ENCODE measurements at places on chromosomes 12 and 14.

GRCh38 chr12:119770146-119770545, 102.2 kb downstream of the PRKAB1 start:
- no peaks in the 10 kb centered on the region for H3K27me3 ChIP-seq
- H3K36me3 ChIP-seq, result no peaks in the 10 kb centered on the region
- no peak for DNase-seq

- no peaks in the 10 kb centered on the region for H3K36me3 ChIP-seq
- H3K27ac ChIP-seq, result no peak overlapping the region
- H3K27me3 ChIP-seq, result no peaks in the 10 kb centered on the region
- H3K4me1 ChIP-seq, result peaks cover 14% of the 10 kb centered on the region
Measured at GRCh38 chr14:56587701-56588100, 8.1 kb downstream of the TMEM260 start.

- no peak overlapping the region for H3K4me3 ChIP-seq
- no peak for DNase-seq
- no peak overlapping the region for H3K27ac ChIP-seq
- H3K36me3 ChIP-seq, result no peaks in the 10 kb centered on the region
Measured at GRCh38 chr12:32016680-32017482, 57.7 kb downstream of the RESF1 start.

- no peaks in the 10 kb centered on the region for H3K27me3 ChIP-seq
- H3K4me3 ChIP-seq, result no peak overlapping the region
- H3K27ac ChIP-seq, result no peak overlapping the region
- H3K36me3 ChIP-seq, result no peaks in the 10 kb centered on the region
- no peak for DNase-seq
Measured at GRCh38 chr14:27890259-27890658, 876.3 kb upstream of the FOXG1 start.

GRCh38 chr14:64966976-64967375, 5.2 kb downstream of the RAB15 start:
- H3K27me3 ChIP-seq, result no peaks in the 10 kb centered on the region
- peaks cover 17% of the 10 kb centered on the region for H3K4me1 ChIP-seq
- H3K27ac ChIP-seq, result no peak overlapping the region
- H3K4me3 ChIP-seq, result no peak overlapping the region
- no peak for DNase-seq

DNA sequence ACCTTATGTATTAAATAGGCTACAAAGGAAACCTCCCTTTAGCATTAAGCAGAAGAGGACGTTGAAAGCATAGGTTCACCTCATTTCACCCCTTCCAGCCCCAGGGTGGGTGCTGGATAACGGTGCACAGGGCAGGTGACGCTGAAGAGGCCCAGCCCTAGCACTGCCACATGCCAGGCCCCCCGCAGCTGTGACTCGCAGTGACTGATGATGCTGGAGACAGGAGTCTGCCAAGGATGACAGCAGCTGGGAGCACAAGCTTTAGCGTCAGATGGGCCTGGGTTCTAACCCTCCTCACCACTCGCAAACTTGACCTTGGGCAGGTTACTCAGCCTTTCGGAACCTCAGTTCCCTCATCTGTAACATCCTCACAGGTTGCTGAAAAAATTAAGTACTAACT, 76.7 kb downstream of the TBK1 start:
- no peaks in the 10 kb centered on the region for H3K4me1 ChIP-seq
- no peak overlapping the region for H3K4me3 ChIP-seq
- H3K27ac ChIP-seq, result no peak overlapping the region
- no peak for DNase-seq
- no peaks in the 10 kb centered on the region for H3K36me3 ChIP-seq

- no peaks in the 10 kb centered on the region for H3K27me3 ChIP-seq
- no peaks in the 10 kb centered on the region for H3K36me3 ChIP-seq
- no peak overlapping the region for H3K27ac ChIP-seq
- H3K4me3 ChIP-seq, result no peak overlapping the region
- DNase-seq, result no peak
- no peaks in the 10 kb centered on the region for H3K4me1 ChIP-seq
Measured at GRCh38 chr12:6839482-6840201, 1.1 kb upstream of the GNB3 start.

DNA sequence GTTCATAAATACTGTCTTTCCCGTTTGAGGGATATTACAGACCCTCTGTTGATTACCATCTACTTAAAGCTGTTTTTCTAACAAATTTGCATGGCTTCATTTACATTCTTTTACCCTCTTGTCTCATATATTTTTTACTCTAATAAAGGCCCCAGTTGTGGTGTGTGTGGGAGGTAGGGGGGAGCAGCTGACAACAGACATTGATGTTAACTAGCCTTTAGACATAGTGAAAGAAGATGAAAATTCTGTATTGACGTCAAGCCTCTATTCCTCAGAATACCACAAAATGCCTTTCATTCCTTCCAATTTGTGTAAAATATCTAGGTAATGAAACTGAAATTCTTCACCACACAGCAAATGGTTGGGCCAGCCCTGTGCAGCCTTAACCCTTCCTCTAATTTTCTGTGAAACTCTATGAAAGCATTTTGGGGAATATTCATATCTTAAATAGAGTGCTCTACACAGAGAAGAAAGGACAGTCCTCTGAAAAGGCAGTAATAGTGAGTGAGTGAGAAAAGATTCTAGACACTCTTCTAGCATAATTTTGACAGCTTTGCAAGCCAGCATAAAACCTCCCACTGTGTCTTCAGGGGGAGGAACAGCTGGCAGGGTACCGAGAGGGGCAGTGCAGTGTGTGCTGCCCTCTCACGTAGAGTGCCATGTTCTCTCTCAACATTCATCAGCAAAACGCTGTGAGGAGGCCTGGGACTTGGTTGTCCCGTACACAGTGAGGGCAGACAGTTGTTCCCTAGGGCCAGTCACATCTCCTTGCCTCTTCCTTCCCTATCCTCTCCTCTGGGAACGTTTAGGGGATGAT, 20.1 kb upstream of the CERS5 start:
- DNase-seq, result no peak
- H3K36me3 ChIP-seq, result no peaks in the 10 kb centered on the region
- H3K4me3 ChIP-seq, result no peak overlapping the region
- H3K27me3 ChIP-seq, result no peaks in the 10 kb centered on the region
- peaks cover 66% of the 10 kb centered on the region for H3K4me1 ChIP-seq

DNA sequence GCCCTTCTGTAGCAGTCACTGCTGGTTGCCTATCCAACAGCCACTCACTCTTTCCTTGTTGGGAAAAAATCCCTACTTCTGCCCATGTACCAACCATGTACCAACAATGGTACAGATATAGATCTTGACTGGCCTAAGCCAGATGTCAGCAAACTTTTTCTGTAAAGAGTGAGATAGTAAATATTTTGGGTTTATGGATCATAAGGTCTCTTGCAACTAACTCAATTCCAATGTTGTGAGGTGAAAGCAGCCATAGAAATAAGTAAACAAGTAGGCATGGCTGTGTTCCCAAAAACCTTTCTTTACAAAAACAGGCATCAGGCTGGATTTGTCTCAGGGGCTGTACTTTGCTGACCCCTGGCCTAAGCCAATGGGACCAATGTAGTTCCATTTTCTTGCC, 73.5 kb downstream of the ARMH4 start:
- H3K4me3 ChIP-seq, result no peak overlapping the region
- no peak for DNase-seq
- no peaks in the 10 kb centered on the region for H3K27me3 ChIP-seq

GRCh38 chr12:123444092-123445026, 7.9 kb upstream of the RILPL2 start:
- peaks cover 20% of the 10 kb centered on the region for H3K4me1 ChIP-seq
- no peaks in the 10 kb centered on the region for H3K27me3 ChIP-seq
- H3K27ac ChIP-seq, result peak overlapping the region; percentile 72
- no peak overlapping the region for H3K4me3 ChIP-seq
- no peaks in the 10 kb centered on the region for H3K36me3 ChIP-seq

DNA sequence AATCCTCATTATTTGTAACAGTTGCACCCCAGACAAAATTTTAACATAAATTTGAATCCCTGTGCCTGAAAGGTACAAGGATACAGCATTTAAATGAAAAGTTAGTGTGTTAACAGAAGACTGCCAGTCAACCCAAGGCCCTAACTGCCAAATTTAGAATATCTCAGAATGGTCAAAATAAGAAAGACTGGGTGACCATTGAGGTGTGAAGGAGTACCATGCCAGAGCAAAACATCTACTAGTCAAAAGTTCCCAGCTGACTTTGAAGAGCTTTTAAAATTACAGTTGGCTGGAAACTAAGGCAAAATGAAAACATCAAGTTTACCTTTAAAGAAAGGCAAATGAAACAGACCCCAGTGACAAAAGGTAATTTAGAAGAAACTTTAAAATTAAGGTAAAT, 18.4 kb downstream of the SAV1 start:
- no peak for DNase-seq
- H3K27me3 ChIP-seq, result no peaks in the 10 kb centered on the region
- H3K4me3 ChIP-seq, result no peak overlapping the region
- no peak overlapping the region for H3K27ac ChIP-seq

Data from vagina (tissue), 2 donors.